Jurkat, Clone E6-1 (cell line): ENCODE measurements at places on chromosomes 7 and 10.

- DNase-seq: peak; percentile 57
Measured at GRCh38 chr7:64802699-64803098, 8.5 kb downstream of the ZNF138 start.

DNA sequence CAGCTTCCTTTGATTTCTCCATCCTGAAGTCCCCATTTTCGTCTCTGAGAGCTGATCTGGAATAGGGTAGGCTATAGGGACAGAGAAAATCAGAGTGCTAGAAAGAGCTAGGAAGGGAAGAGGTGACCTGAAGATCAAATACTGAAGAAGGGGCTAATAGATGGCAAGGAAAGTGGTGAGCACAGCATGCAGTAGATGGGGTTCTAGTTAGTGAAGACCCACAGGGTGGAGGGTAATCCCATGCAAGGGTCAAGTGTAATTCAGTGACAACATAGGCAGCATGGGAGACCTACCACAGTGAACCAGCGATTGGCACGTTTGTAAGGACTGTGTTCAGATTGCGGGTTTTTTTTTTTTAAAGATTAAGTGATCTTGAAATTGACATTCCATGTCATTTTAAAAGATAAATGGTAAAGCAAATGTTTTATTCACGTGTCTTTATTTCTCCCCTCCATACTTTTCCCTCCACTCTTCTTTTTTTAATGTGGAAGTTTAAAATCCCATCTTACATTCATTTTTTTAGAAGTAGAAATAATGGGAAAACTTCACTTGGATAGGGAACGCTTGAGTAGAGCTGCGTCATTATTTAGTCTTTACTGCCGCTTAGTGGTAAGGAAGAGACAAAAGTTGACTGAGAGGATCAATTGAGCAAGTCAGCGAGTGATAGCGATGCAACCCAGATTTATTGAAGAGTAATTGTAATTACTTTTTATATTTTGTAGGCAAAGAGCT lies 21.0 kb upstream of the ABI1 start:
- peak; percentile 47 for DNase-seq

DNA sequence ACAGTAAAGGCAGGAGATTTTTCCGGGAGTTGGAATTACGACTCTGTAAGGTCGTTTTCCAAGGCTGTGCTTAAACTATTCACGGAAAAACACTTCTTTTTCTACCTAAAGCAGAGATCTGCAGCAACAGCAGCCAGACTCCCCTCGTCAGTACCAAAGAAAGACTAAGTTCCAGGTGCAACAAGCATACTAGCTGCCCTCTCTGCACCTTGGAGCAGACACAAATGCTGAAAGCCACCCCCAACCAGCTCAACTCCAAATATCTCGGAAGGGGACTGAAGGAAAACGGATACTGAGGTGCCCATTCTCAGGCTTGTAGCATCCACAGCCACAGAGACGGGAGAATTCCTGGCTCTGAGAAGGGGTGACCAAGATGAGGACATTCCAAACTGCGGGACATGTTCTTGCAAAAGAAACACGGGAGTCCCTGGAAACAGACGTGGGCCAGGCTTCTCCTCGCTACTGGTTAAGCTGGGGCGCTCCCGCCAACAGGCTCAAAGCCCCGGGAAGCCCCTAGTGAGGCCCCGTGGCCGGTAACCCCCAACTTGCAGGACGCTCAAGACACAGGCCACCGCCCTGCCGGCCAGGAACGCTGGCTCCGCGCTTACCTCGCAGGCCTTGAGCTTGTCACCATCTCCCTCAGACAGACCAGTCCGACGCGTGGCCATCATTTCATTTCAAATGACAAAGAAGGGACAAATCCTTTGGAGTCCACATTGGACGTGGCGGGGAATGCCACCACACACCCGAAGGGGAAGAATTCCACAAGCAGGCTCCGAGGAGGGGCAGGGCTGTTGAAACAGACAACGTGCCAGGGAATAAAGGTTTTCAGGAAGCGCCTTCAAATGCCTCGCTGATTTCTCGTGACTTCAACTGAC lies 2.2 kb downstream of the ARHGAP21 start:
- no peak for DNase-seq

- DNase-seq: no peak
Measured at GRCh38 chr10:32959006-32959920, 1.2 kb upstream of the ITGB1 start.

GRCh38 chr10:103618575-103619423 lies 125.3 kb downstream of the NEURL1 start:
- no peak for DNase-seq

DNA sequence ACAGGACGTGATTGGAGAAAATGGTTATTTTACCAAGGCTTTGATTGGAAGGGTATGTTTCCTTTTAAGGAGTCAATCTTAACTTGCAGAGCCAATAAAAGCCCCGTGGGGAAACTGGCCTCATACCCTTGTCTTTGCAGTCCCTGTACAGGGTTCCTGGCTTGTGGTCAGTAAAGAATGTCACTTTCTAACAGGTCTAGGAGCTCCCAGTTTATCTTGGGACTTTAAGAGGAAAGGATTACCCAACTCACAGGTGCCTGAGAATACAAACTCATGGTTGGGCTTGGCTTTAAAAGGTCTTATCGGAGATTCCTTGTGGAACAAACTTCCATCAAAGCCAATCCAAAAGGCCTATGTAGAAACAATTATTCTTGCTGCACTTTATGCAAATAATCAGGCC lies 221.8 kb downstream of the PHF14 start:
- no peak for DNase-seq

DNA sequence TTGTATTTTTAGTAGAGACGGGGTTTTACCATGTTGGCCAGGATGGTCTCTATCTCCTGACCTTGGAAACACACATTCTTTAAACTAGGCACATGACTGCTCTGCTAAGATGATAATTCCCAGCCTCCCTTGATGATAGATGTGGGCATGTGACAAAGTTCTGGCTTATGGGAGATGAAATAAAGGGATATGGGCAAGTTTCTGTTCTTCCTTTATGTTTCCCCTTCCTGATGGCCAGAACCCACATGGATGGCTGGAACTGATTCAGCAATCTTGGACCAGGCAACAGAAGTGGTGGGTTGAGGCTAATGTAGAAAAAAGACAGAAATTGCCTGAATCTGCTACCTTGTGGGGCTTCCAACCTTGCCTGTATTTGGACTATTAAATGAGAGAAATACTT lies 60.7 kb upstream of the NRP1 start:
- DNase-seq: no peak

GRCh38 chr10:9198611-9199010 lies 1144.1 kb downstream of the GATA3 start:
- no peak for DNase-seq

GRCh38 chr7:98930921-98931320 lies 52.6 kb downstream of the TRRAP start:
- no peak for DNase-seq

GRCh38 chr7:121504482-121504881 lies 108.4 kb upstream of the FAM3C start:
- no peak for DNase-seq

DNA sequence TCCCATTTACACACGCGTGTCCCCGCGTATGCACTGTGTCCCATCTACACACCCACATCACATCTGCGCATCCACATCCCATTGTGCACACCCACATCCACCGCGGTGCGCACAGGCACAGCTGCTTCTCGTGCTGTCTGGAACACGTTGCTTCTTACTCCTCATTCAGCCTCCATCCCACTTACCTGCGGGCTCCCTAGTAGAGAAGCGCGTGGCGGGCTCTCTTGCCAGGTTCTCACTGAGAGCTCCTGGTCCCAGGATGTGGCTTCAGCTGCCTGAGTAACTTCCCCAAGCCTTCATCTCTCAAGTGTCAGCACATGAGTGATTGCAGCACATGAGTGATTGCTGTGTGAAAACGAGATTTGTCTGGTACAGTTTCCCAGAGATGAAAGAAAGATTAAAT lies 117.8 kb downstream of the TRRAP start:
- peak; percentile 50 for DNase-seq

DNA sequence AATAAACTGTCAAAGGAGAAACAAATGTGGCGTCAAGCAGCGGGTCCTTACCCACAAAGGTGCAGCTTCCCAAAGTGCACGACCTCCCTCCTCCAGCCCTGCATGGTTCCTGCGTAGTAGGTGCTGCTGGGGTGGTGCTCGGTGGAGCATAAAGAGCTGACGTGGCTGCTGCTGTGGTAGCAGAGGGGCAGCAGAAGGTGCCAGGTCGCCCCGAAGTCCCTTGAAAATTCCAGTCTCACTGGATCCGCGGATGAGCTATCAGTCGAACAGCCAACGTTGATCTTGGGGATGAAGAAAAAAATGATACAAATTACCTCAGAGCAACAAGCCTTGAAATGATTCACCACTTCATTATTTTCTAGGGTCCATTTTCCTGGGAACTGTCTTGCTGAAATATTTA lies 105.0 kb upstream of the SLC26A5 start:
- DNase-seq: no peak

GRCh38 chr7:1368682-1369571 lies 90.3 kb downstream of the MICALL2 start:
- DNase-seq: peak; percentile 59

DNA sequence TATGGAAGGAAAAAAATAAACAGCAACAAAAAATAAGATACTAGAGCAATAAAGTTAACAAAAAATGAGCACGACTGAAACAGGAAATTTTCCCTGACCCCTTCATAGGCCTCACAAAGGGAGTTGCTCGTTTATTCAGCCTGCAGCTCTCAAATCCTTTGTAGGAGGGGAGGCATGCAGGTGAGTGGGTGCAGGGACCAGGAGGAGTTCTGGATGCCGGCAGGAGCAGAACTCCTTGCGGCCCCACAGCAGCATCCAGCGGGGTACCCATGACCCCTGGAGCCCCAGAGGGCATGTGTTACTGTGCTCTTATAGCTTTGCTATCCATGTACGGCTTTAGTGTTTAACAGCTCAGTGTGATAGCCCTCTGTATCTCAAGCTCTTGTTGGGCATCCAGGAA lies 5.8 kb downstream of the TAS2R39 start:
- DNase-seq: no peak

- no peak for DNase-seq
Measured at GRCh38 chr7:90424720-90425119, 21.5 kb downstream of the CLDN12 start.

DNA sequence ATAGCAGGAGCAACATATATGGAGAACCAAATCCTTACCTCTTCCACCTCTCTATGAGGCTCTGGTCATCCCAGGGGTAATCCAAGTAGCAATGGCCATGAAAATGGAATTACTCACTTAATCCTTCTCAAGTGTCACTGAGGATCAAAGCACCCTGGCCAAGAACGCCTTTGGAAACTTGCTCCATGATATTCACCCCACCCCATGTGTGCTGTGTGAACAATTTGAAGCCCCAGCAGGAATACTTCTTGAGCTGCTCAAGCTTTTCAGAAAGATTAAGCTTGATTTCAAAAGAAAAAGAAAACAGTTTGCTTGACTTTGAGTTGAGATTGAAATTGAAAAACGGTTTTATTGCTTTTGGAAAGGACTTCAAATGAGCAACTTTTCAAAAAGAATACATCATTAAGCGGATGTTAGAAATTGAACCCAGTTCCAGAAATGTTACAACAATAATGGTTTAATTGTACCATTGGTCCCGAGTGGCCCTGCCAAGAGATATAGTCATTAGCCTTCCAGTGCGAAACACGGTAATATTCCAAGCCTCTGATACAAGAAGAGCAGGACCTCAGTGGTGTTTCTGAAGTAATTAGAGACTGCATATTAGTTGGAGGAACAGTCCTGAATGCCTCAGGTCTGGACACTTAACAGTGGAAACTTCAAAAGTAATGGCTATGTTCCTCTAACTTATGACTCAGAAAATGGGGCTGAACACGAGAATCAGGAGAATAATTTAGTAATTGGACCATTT lies 208.1 kb downstream of the NEBL start:
- no peak for DNase-seq

- peak; percentile 65 for DNase-seq
Measured at GRCh38 chr10:132307823-132308586, at the start of gene STK32C. Gene STK32C (minus strand): TSS chr10:132307950. CDS start chr10:132307833, 117 bp downstream.

DNA sequence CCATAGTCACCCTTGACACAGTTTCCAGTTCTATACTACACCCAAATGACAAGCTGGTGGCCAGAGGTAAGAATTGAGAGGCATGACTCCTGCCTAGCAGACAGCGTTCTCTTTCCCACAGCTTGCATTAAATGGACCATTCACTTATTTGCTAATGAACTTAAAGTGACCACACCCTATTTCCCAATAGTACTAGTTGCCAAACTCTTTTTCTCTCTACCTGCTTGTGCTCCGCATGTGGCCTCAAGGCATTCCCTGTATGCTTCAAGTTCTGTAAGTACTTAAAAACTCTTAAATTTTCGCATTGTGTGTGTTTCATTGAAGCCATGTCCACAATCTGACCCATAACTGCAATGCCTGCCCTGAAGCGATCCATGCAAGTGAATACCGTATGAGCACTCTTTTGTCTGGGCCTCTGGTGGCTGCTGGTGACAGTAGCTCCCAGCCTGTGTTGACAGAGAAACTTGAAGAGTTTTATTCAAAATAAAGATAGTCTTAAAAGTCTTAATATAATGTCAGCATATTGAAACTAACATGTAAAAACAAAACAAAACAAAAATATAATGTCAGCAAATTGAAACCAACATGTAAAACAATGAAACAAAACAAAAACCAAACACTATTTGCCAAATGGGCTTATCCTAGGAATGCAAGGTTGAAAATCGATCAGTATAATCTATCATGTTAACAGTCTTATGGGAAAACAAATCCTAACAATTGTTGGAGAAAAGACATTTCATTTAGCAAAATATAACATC lies 73.6 kb downstream of the CCSER2 start:
- no peak for DNase-seq
